ENCODE measurements at places on chromosomes 2 and 18. TPM values are rescaled to one million over a fixed set of nuclear protein-coding genes. Genes with fewer than 3 reads are reported as not detected.

EN1 gene
- 0.84 TPM for total RNA-seq

SMCHD1 gene
- 13.6 TPM for total RNA-seq

LTBP1 gene
- 41.7 TPM for total RNA-seq

EDAR gene
- 0.09 TPM for total RNA-seq

SKOR2 gene
- total RNA-seq, result not detected

NPAS2 gene
- total RNA-seq, result 78.4 TPM

CDKL4 gene
- total RNA-seq, result not detected

GREB1L gene
- total RNA-seq, result 3.8 TPM

CNTNAP5 gene
- total RNA-seq, result not detected

LAMA1 gene
- total RNA-seq, result 0.07 TPM

PARD3B gene
- total RNA-seq, result 0.94 TPM

TUBA3D gene
- total RNA-seq, result 5.1 TPM

AQP12B gene
- total RNA-seq, result not detected

All from A549 treated with Hydrocortisone at 1 μM for 4 hours (cell line).